Breast epithelium (tissue), 4 donors: ENCODE measurements at places on chromosomes 5 and 9.

DNA sequence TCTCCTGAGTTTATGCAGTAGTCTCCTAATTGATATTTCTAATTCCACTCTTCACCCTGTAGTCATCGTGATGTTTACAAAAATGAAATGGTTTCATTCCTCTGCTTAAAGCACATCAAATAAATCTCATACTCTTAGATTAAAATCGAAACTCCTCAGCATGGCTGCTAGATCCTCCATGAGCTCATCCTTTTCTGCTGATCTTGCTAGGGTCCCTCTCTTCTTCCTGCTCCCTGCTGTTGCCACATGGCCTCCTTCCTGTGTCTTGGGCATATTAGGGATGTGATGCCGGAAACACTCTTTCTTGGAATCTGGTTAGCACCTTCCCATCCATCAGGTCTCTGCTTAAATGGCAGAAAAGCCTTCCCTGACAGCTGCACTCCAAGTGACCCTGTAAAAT is 59.5 kb upstream of the MEGF10 start:
- H3K27ac ChIP-seq: no peak overlapping the region
- DNase-seq: no peak
- H3K36me3 ChIP-seq: no peaks in the 10 kb centered on the region
- H3K4me1 ChIP-seq: no peaks in the 10 kb centered on the region

GRCh38 chr5:151569132-151570046 is 21.7 kb downstream of the FAT2 start:
- H3K27me3 ChIP-seq: no peaks in the 10 kb centered on the region
- H3K36me3 ChIP-seq: no peaks in the 10 kb centered on the region
- no peak overlapping the region for H3K4me3 ChIP-seq
- H3K4me1 ChIP-seq: no peaks in the 10 kb centered on the region
- peak overlapping the region; percentile 80 for H3K27ac ChIP-seq

DNA sequence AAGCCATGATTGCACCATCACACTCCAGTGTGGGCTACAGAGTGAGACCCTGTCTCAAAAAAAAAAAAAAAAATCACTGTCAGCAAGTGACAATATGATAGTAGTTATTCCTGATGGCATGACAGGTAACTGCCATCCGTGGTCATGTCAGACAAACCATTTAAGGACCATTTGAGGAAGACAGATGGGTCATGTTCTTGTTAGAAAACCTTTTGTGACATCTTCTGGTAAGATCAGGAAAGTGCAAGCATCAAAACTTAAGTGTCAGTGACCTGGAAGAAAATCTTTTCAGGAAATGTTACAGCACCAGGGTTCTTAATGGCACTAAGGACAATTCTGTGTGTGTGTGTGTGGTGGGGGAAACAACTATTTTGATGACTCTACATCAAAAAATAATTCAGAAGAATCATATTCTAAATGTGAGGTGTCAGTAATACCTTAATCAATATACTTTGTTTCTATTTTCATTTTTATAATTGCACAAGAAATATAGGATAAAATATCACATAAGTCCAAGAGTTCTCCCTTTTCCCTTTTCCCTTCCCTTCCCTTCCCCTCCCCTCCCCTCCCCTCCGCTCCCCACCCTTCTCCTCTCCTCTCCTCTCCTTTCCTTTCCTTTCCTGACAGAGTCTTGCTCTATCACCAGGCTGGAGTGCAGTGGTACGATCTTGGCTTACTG is 17.8 kb downstream of the SLC38A9 start:
- H3K4me3 ChIP-seq: no peak overlapping the region
- no peaks in the 10 kb centered on the region for H3K36me3 ChIP-seq
- H3K27ac ChIP-seq: no peak overlapping the region
- no peak for DNase-seq
- H3K27me3 ChIP-seq: no peaks in the 10 kb centered on the region
- no peaks in the 10 kb centered on the region for H3K4me1 ChIP-seq

DNA sequence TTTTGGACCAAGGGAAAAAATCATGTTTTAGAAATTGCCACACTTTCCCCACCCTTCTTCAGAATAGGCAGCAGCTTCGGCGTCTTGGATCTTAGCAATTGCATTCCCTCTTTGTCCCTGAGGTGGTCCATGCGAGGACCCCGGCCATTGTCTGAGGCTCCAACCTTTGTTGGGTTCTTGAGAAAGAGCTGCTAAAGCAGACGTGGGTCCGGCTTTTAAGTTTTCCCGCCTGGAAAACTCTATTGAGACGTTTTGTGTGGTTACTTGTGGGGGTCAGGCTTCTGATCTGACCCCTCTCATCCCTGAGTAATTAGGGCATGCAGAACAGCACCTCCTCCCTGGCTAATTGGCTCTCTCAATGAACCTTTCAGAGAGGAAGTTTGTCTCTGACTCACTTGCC is 509.6 kb upstream of the TNC start:
- H3K36me3 ChIP-seq: no peaks in the 10 kb centered on the region
- no peaks in the 10 kb centered on the region for H3K27me3 ChIP-seq
- DNase-seq: no peak
- no peaks in the 10 kb centered on the region for H3K4me1 ChIP-seq

- no peaks in the 10 kb centered on the region for H3K36me3 ChIP-seq
- DNase-seq: no peak
- no peaks in the 10 kb centered on the region for H3K27me3 ChIP-seq
- H3K4me1 ChIP-seq: no peaks in the 10 kb centered on the region
- no peak overlapping the region for H3K4me3 ChIP-seq
- no peak overlapping the region for H3K27ac ChIP-seq
Measured at GRCh38 chr5:81922854-81923279, 49.0 kb upstream of the ATG10 start.

DNA sequence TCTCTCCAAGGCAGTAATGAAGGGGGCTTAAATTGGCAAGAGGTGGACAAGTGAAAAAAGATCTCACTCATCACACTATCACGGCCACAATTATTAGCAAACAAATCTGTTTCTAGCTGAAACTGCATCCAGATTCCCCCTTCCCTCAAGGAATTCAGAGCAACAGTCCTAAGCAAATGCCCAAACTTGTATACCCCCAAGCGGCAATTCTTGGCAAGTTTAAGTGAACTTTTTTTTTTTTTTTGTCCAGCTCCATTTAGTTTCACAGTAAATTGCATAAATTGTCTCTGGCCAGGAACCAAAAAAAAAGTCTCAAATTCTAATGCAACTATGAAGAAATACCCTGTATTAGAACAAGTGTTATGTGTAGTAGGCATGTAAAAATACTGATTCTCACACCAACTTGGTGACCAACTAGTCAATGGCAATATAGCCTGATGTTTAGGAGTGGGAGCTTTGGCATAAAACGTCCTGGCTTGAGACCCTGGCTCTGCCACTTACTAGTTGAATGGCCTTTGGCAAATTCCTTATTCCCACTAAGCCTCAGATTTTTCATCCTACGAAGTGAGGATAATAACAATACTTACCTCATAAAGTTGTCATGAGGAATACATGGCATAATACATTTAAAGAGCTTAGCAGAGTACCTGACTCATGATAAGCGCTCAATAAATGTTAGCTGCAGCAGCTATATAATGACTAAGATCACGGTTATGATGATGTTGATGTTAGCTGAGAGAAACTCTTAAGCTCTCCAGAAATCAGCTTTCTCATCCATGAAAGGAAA is 193.2 kb downstream of the ADAMTSL1 start:
- no peak overlapping the region for H3K4me3 ChIP-seq
- no peaks in the 10 kb centered on the region for H3K4me1 ChIP-seq
- DNase-seq: no peak

GRCh38 chr9:110619831-110620230 is 40.3 kb upstream of the SVEP1 start:
- H3K4me1 ChIP-seq: no peaks in the 10 kb centered on the region
- DNase-seq: no peak
- no peaks in the 10 kb centered on the region for H3K27me3 ChIP-seq
- no peaks in the 10 kb centered on the region for H3K36me3 ChIP-seq
- H3K4me3 ChIP-seq: no peak overlapping the region

GRCh38 chr5:111225926-111226325 is 1.7 kb downstream of the CAMK4 start:
- no peaks in the 10 kb centered on the region for H3K27me3 ChIP-seq
- no peaks in the 10 kb centered on the region for H3K4me1 ChIP-seq
- no peaks in the 10 kb centered on the region for H3K36me3 ChIP-seq
- no peak for DNase-seq
- H3K27ac ChIP-seq: no peak overlapping the region
- no peak overlapping the region for H3K4me3 ChIP-seq
